ENCODE measurements at places on chromosomes 5 and 9.
A peak's percentile ranks its signal among the peaks of the same experiment; 100 is the strongest.

DNA sequence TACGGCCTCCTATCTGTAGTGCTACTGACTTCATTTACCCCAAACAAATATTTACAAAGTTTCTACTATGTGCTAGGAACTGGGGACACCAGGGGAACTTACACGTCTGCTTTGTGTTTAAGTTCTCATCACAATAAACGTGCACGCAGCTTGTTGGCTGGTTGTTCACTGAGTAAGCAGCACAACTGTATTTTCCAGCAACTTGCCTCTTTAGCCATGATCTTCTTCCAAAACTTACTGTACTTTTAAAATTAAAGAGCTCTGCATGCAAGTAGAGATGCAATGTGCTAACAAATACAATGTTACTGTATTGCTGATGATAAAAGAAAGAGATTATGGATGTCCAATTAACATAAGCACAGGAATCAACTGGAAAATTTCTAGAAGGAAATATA, 62.8 kb downstream of the RAPGEF1 start:
- no peak for DNase-seq

DNA sequence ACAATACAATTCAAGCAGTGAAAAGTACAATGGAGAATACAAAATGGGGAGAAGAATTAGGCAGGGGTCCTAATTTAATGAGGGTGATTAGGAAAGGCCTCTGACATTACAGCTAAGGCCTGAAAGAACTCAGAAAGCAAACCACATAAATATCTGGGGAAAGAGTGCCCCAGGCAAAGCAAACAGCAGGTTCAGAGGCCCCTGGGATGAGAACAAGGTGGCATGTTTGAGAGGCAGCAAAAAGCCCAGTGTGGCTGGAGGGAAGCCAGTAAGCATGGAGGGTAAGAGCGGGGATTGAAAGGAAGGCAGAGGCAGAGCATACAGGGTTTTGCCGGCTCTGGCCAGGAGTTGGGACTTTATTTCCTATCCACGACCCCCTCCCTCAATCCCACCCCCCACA, 33.4 kb upstream of the VDAC1 start:
- no peak for DNase-seq

DNA sequence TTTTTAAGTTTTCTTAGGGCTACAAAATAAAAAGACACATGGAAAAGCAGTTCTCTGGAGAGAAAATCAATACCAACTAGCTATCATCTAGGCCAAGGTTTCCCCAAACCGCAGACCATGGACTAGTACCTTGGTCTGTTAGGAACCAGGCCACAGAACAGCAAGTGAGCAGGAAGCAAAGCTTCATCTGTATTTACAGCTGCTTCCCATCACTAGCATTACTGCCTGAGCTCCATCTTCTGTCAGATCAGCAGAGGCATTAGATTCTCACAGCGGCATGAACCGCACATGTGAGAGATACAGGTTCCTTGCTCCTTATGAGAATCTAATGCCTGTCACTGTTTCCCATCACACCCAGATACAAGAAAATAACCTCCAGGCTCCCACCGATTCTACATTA, 1907.6 kb upstream of the ACO1 start:
- no peak for DNase-seq

DNA sequence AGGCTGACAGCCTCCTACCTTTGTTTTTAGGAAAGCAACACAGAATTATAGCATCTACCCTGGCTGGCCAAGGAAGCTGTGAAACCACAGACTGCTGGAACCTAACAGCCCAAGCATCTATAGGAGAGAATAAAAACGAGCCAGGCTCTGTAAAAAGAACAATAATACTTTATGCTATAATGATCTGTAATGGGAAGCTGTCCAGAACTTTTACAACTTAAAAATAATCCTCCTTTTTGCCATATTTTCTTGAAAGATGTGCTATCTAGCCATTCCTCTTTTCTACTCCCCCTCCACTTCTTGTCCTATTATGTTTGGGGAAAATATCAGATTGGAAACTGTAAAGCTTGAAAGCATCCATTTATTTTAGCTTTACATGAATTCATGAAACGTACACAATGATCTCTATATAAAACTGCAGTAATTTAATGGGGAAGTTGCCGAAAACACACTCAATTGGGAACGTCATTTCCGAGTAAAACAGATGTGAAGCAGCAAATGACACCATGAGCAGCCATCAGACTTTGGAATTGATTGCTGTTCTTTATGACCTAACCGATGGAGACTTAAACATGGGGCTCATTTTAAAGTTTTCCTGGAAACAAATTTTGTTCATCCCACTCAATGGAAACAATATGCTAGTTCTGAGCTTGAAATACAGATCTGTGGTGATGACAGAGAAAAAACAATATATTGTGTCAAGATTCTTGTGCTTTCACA, 450.3 kb upstream of the CLINT1 start:
- no peak for DNase-seq

GRCh38 chr5:102049517-102049916, 246.6 kb downstream of the SLCO4C1 start:
- DNase-seq = peak; percentile 15

- DNase-seq = no peak
Observed at GRCh38 chr9:25827626-25828025, 149.4 kb upstream of the TUSC1 start.

All from NAMALWA (cell line).